ENCODE measurements at places on chromosomes 5 and 9.

DNA sequence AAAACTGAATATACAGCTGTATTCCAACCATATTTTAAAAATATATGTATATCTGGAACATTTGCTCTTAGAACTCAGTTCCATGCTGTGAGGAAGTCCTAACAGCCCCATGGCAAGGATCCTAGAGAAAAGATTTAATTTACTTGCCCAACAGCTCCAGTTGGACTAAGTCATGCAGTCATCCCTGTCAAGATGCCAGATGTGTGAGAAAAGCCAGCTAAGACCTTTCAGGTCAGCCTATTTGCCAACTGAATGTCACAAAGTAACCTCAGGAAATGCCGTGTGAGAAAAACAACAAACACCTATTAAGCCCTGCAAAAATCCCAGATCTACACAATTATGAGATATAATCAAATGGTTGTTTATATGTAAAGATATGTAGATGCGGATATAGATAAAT is 416.3 kb downstream of the NR2F1-AS1 start:
- no peak for DNase-seq

DNA sequence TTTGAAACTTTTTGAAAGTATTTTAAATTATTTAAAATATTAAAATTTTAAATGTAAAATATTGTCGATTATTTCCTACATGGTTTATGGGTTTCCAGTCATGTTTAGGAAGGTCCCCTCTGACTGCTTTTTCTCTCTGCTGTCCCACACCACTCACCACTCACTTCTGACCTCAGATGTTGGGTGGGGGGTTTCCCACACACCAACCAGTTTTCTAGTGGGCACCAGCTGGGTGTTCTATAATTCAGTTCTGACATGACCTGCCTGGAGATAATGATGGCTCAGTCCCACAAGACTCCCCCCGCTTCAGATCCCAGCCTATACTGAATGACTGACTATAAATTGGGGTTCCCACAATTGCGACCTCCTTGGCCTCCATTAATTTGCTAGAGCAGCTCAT is 310.4 kb downstream of the GADD45G start:
- no peak for DNase-seq

DNA sequence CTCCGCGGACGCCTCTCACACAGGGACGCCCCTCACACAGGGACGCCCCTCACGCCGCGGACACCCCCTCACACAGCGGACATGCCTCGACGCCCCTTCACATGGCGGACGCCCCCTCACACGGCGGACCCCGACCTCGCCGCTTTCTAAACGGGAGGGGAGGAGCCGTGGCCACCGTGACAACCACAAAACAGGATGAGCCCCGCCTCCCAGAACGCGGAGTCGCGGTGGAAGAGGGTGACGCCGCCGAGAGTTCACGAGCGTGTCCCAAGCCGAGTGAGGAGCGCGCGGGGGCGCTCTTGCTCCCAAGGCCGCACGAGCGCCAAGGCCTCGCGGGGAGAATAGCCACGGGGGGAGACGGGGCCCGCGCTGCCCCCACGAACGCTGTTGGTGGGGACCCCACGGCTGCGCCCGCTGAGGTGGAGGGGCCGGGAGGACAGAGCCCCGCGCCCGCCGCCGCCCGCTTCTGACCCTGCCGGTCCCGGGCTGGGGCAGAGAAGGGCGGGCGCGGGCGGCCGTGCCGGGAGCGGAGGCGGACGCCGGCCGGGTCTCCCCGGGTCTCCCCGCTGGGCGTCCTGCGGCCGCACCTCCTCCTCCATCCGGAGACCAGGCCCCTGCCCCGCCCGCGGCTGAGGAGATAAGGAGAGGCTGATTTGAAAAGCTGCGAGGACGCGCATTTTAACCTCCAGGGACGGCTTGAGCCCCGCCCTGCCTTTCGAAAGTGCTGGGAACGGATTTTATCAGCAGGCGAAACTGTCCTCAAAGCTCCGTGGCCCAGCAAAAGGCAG is 3.9 kb upstream of the NKD2 start:
- DNase-seq: peak; percentile 66

DNA sequence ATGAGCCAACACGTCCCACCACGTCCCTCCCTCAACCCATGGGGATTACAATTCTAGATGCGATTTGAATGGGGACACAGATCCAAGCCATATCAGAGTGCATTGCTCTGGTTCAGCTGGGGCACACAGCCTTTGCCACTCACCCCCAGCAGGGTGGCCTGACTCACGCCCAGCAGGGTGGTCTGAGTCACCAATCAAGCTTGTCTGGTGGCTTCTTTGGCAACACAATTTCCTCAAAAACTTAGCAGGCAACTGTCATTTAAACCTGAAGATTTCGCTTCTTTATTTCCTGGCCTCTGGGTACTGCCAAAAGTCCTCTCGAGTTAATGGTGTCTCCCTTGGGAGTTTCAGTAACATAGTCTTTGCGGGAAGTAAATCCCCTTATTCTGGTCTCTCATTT is 16.3 kb upstream of the SEMA5A start:
- no peak for DNase-seq

GRCh38 chr5:128228008-128228407 is 144.4 kb downstream of the SLC12A2 start:
- DNase-seq: no peak

DNA sequence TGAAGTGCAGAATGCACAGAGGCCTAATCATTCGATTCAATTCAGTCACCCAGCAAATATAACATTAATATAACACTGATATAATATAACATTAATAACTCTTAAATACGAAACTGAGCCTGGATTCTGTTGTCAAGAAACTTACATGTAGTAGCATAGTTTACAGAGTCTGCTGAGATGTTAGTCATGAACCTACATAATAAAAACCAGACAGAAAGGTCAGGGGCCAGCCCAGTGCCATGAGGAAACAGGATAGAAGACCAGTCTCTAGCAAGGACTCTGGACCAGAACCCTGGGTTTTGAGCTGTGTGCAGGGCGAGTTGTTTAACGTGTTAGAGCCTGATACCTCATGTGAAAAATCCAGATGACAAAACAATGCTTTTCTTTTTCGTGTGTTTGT is 234.7 kb downstream of the NR2F1-AS1 start:
- no peak for DNase-seq

DNA sequence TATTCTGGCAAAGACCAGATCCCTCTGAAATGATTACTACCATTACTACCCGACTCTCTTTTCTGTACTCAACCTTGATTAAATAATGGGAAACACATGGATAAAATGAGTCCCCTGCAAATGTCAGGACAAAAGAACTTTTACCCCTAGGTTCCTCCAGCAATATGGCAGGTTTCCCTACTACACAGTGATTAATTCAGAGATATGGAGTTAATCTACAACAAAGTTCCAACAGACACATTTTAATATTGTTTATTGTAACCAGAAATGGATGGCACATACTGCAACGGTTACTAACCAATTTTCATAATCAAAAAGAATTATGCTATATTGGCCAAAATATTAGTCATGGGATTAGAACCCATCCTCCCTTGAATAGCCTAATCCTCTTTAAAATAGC is 294.8 kb downstream of the ATPSCKMT start:
- no peak for DNase-seq

DNA sequence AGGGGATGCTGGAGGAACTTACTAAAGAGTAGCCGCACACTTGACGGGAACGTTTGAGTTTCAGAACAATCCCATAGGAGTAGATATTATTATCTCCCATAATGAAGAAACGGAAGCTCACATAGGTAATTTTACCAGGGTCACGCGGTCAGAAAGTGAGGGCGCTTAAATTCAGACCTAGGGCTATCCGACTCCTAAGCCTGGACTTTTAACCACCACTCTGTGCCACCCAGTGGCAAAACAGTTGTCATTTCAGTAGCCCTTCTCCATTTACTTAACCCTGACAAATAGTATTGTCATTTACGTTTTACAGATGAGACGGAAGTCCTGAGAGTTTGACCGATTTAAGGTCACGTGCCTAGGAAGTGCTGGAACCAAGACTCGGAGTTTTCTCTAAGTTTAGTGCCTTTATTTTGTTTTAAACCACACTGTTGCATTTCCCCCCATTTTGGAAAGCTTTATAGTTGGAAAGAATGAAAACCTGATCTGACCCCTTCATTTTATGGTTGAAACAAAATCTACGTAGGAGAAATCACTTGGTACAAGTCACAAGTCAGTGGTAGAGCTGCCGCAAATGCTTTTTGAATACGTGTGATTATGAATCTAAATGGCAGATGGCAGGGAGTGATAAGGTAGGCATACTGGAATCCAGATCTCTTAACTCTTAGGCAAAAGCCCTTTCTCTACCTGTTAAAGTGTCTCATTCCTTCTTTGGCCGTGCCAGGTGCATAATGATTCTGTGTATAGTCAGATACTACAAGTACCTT is 650 bp downstream of the MRRF start:
- DNase-seq: peak; percentile 78

DNA sequence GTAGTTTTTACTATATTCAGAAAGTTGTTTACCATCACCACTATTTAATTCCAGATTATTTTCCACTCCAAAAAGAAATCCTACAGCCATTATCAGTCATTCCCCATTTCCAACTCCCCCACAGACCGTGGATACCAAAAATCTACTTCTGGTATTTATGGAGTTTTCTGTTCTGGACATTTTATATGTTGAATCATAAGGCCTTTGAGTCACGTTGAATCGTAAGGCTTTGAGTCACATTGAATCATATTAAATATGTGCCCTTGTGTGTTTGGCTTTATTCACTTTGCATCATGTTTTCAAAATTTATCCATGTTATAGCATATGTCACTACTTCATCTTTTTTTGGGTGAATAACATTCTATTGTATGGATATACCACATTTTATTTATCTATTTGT is 454.1 kb upstream of the NUDT12 start:
- DNase-seq: no peak

GRCh38 chr5:75524071-75524470 is 12.4 kb downstream of the POLK start:
- no peak for DNase-seq

DNA sequence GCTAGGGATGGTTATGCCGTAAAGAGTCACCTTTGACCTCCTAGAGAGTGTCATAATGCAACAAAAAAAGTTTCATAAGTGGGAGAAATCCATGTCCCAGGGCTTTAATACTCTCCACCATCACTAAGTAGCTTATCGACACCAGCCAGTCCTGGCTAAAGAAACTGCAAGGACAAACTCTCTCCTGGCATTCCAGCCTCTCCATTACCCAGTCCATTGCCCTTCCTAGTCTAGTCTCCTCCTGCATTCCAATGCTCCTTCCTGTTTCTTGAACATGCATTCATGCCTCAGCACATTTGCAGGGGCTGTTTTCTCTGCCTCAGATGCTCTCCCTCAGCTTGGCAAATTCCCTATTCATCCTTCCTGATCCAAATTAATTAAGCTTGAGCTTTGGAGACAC is 364.1 kb downstream of the BRINP1 start:
- no peak for DNase-seq

GRCh38 chr5:104172976-104173375 is 610.4 kb upstream of the NUDT12 start:
- no peak for DNase-seq

GRCh38 chr9:113875459-113876150 is 504 bp upstream of the ZNF618 start:
- no peak for DNase-seq

DNA sequence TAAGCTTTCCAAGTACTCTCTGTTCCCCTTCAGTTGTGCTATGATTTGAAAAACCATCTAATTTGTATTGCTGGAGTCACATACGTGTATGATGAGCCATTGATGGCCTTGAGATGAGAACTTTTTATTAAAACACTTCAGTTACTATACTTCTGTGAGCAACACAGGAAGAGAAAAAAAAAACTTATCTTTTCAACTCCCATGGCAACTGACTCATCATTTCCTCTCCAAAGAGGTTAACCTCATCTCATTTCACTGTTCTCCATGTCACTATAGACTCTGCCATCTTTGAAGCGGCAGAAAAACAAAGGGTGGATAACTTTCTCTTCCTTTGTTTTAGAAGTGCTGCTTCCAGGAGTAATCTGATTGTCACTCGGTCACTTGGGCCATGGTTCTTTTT is 104.3 kb upstream of the PCSK1 start:
- no peak for DNase-seq

GRCh38 chr9:96413302-96414221 is 4.6 kb downstream of the ZNF367 start:
- no peak for DNase-seq

- DNase-seq: peak; percentile 24
These were observed 5.2 kb upstream of the ST6GALNAC6 start for GRCh38 chr9:127904561-127905003.
